ENCODE measurements at places on chromosomes 13 and 19.

DNA sequence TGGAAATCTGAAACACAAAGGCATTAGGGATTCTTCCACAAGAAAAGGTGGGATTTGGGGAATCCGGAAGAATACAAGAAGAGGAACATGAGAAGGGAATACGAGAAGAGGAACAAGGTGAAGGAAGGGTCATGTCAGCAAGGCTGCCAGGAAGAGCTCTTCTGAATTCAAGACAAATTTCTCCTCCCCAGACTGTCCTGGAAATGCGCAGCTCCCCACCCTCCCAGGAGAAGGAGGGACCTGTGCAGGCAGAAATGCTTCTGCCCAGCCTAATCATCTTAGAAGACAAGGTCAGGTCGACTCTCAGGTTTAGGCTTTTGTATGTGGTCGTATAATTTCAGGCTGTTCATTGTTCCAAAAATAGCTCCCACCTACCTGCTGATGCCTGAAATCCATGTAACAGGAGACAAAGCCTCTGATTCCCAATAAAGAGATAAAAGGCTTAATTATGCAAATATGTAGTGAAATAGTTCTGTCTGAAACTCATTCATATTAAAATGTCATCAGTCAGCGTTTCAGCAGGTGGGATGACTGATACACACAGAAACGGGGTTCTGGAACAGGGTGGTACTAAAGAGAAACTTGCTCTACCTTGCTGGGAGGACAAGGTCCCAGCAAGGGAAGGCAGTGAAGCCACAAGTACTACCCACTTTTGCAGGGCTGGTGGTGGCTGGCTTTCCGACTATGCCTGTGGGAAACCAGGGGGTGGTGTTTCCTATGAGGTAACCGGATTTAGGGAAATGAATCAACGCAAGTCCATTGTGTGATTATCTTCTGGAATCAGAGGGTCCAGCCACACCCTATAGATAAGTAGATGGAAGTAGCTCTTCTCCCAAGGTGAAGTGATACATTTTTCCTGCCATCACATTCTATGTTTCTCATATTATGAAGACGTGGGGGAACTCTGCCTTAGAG is 76.1 kb downstream of the KL start:
- no peak for DNase-seq

DNA sequence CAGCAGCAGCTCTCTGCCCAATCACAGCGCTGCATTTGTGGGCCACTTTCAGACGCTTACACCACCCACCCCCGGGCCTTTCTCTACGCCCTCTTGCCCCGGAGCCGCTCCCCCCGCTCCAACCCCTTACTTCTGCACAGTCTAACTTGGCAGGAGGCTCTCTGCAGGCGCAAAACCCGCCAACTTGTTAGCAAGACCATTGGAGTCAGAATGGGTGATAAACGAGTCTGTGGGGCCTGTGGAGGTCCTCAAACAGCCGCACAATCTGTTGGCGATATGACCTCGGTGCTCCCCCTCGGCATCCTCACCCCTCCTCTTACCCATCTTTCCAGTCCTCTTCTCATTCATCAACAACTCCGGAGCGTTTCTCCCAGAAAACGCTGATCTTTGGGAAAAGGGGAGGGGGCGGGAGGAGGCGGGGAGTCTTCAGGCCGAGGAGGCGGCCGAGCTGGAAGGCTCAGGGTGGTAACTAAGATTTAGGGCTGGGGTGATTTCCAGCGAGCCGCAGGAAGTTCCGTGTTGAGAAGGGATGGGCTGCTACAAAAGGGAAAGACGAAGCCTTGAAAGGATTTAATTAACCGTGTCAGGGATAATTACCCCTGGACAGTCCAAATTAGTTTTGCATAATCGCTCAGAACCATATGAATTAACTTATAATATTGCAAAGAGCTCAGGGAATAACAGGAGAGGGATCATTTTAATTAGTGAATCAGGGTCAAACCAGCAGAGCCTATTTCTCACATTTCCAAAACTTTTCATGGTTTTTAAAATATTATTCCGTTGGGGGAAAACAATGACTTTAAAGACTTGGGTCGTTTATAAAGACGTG is 4.1 kb downstream of the SOX21 start:
- DNase-seq = no peak

- DNase-seq = no peak
Measured at GRCh38 chr13:50955241-50955640, 45.6 kb downstream of the RNASEH2B start.

DNA sequence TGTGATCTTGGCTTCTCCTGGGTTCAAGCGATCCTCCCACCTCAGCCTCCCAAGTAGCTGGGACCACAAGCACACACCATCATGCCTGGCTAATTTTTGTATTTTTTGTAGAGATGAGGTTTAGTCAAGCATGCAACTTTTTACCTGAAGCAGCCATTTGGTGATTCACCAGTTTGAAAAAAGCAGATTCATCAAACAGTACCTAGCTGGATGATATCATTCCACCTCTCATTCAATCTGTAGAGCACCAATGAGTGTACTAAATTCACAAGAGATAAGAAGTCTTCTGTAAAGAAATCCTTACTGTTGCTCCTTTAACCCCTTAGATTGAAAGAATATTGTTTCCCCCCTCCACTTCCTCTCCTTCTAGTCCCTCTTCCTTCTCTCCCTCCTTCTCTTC is 261.1 kb upstream of the RFC3 start:
- DNase-seq = no peak

- DNase-seq = no peak
Measured at GRCh38 chr13:24074678-24075077, 85.8 kb upstream of the SPATA13 start.

- no peak for DNase-seq
Measured at GRCh38 chr19:42120276-42120980, 11.8 kb downstream of the POU2F2 start.
